ENCODE measurements at places on chromosomes 6 and 20.

DNA sequence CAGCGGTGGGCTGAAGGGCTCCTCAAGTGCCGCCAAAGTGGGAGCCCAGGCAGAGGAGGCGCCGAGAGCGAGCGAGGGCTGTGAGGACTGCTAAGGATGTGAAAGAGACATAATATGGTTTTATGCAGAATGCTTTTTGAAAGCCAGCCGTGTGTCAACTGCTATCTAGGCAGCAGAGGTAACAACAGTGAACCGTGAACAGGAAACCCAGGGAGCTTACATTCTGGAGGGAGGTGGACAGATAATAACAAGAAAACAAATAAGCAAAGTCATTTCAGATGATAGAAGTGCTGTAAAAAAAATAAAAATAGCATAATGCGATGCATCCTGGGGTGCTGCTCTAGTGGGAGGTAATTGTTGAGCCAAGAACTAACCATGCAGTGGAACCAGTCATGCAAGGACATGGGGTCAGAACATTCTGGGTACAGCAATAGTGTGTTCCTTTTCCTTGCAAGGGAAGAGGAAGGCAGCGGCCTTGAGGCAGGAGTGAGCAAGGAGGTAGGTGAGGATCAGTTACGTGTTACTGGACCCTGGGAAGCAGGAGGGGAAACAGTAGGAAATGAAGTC lies 134.4 kb upstream of the TMEM170B start:
- DNase-seq, result no peak

- no peak for DNase-seq
Observed at GRCh38 chr20:63337786-63338420, 23.2 kb downstream of the CHRNA4 start.

- no peak for DNase-seq
Observed at GRCh38 chr20:57682184-57683101, 27.4 kb downstream of the PMEPA1 start.

DNA sequence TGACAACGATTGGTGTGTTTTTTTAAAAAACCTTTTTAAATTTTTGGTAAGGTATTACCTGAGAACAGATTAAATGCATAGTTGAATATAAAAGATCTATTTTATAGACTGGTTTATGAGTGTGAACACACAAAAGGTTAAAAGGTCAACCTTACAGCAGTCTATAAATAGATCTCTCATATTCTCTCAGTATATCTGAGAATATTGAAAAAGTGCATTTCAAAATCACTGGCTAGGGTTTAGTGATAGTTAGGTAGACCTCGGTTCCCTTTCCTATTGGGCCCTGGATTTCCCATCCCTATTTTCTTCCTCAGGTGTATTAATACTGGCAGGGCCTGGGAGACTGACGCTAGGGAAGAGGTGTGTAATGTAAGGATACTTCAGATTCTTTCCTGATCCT lies 723 bp upstream of the ZNF451 start:
- DNase-seq, result no peak

DNA sequence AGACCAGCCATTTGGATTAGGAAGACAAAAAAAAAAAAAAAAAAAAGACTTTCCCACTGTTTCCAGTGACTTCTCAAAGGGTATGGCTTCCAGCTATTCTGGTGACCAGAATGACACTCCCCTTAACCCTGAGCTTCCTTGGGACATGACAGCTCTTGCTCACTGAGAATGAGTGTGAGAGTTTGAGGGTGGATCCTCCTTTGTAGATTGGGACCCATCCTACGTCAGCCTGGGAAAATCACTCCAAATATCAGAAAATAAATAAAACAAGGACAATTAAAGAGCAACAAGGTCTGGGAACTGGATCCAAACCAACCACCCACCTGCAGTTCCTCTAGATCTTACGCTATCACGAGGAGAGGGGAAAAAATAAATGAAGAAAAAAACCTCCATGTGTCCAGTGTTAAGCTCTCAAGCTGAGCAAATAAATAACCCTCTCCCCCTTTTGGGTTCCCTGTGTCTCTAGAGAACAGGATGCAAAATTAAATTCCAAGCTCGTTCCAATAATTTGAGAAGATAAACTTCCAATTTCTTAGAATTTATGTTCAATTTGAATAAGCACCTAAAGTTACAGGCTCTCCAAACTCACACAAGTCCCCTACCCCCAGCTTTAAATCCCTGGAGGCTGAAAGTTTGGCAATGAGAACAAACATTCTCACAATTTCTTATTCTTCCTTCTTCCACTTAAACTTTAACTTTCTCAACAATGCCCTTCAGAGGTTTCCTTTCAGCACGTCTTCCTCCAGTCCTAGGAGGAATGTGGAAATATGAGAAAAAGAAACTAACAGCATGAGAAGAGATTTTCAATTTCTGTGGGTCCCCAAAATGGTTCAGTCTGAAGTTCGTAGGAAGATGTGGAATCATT lies 170.2 kb downstream of the MTFR2 start:
- DNase-seq, result no peak

DNA sequence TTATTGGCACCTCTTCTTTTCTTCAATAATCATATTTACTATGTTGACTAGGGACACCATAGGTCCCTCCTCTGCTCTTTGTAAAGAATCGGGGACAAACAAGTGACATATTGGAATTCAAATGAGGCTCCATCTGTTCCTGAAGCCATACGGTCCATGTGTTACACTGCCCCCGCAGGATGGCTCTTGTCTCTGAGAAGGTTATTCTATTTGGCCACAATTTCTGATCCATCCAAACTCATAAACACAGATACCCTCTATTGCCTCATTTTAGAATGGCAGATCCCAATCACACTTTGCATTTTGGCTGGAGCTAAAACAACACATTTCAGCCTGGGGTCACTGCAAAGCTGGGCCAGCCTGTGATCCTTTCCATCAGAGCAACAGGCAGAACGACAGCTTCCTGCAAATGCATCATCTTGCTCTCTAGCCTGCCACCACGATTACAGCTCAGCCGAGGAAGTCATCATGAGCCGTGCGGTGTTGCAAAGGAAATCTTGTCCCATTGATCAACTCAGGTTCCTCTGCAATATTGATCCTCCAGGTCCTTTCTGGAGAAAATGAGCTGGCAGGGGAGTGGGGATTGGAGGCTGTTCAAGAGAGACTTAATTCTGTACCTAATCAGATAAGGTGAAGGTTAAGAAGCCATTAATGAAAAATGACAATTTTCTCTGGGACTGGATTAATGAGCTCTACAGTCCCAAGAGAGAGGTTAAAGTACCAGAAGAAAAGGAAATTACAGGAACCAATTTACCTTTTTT lies 73.1 kb downstream of the AGPAT4 start:
- no peak for DNase-seq

DNA sequence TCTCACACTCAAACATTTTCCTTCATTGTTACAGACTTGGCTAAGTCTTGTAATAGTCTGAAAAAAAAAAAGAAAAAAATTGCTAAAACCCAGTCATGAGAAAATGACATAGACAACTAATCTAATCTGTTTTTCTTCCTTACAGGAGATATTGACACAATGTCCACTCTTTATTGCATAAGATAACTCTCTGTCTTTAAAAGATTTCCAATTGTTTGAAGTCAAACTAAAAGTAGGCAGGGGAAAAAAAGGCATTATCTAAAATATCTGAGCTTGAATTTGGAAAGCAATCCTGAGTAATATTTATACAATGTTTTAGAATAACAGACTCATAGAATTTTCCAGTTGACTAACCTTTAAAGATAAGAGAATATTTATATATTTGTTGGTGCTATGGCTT lies 233.0 kb upstream of the CEP162 start:
- no peak for DNase-seq

DNA sequence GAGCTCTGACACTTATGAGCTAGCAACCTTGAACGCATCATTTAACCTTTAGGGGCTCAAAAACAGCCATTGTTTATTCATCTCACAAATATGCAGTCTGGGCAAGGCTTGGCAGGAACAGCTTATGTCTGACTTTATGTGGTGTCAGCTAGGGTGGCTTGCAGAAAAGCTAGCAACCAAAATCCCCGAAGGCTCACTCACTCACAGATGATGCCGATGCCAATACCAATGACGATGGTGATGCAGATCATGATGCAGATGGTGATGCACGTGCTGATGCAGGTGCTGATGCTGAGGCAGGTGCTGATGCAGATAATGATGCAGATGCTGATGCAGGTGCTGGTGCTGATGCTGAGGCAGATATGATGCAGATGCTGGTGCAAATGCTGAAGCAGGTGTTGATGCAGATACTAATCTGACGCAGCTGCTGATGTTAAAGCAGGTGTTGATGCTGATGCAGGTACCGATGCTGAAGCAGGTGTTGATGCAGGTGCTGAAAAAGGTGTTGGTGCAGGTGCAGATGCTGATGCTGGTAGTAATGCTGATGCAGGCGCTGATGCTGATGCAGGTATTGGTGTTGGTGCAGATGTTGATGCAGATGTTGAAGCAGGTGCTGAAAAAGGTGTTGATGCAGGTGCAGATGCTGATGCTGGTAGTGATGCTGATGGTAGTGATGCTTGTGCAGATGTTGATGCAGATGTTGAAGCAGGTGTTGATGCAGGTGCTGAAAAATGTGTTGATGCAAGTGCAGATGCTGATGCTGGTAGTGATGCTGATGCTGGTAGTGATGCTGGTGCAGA lies 195.6 kb downstream of the NFATC2 start:
- no peak for DNase-seq

DNA sequence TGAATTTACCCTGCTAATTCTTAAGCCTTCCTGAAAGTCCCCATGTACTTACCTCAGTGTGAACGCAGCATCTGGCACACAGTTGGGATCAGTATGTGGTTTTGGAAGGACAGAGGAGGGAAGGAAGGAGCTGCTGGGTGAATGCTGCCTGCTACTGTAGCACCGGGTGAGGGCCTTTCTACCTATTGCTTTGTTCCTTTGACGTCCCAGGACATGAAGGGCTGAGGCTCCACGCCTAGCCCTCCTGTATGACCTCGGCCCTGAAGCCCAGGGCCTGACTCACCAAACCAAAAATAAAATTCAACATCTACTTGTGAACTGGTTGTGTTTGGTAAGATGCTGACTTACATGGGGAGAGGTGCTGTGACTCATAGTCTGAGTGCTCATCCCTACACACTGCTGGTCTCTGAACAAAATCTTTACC lies 51.1 kb downstream of the ARID1B start:
- DNase-seq, result no peak

- DNase-seq, result no peak
Observed at GRCh38 chr20:14556206-14556605, 218.8 kb upstream of the FLRT3 start.

DNA sequence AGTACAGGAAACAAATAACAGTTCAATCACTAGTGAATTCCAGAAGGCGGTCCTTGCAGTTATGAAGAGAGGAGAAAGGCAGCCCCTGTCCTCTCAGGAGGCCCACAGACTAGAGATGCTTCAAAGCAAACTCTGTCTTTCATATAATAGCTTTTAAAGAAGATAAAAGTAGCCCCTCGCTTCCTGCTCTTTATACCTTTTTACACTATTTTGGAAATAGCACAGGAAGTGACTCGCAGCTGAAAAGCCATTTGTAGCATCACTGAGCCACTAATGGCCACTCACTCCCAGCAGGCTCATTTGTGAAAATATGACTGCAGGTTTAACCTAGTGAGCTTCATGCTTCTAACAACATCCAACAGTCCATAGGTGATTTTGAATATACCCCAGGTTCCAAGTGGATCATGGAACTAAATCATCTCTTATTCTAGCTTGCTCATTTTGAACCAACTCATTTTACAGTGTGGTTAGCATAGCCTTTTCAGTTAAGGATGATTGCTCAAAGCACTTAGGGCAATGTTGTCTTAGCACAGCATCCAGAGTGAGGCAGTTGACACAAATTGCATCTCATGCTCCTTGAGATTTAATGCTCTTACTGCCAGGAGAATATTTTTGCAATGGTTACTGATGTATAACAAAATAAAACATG lies 136.0 kb upstream of the NRSN1 start:
- no peak for DNase-seq

- no peak for DNase-seq
Observed at GRCh38 chr20:49698477-49698876, 15.2 kb downstream of the B4GALT5 start.

Measured in ecto neural progenitor cell (in vitro differentiated cells).